ENCODE measurements at places on chromosomes 7 and 10. TPM values are rescaled to one million over a fixed set of nuclear protein-coding genes. Genes with fewer than 3 reads are reported as not detected.

GRCh38 chr7:24283897-24284698 is at the start of gene NPY:
TSS of gene NPY (plus strand) at chr7:24284190. CDS start at chr7:24285241, 1,051 bp downstream.
- H3K4me1 ChIP-seq, result peaks cover 17% of the 10 kb centered on the region
- H3K27ac ChIP-seq, result no peak within 1 kb of the TSS
- H3K27me3 ChIP-seq, result peaks cover 24% of the 10 kb centered on the region
- no peaks in the 10 kb centered on the region for H3K36me3 ChIP-seq
- DNase-seq, result no peak
- no peak within 1 kb of the TSS for H3K4me3 ChIP-seq

Gene EIF3A
- total RNA-seq, result 129 TPM

GRCh38 chr10:49633327-49634068 is 19.7 kb downstream of the CHAT start:
- H3K27me3 ChIP-seq, result no peaks in the 10 kb centered on the region
- H3K4me3 ChIP-seq, result no peak overlapping the region
- no peaks in the 10 kb centered on the region for H3K4me1 ChIP-seq
- DNase-seq, result no peak
- H3K27ac ChIP-seq, result no peak overlapping the region

GRCh38 chr10:5168897-5169420 is 16.0 kb downstream of the AKR1C8 start:
- H3K27me3 ChIP-seq, result no peaks in the 10 kb centered on the region
- no peak overlapping the region for H3K4me3 ChIP-seq
- no peaks in the 10 kb centered on the region for H3K4me1 ChIP-seq
- DNase-seq, result no peak
- H3K27ac ChIP-seq, result no peak overlapping the region

- no peaks in the 10 kb centered on the region for H3K27me3 ChIP-seq
- no peak overlapping the region for H3K27ac ChIP-seq
- no peak overlapping the region for H3K4me3 ChIP-seq
- H3K4me1 ChIP-seq, result no peaks in the 10 kb centered on the region
- no peaks in the 10 kb centered on the region for H3K36me3 ChIP-seq
Observed at GRCh38 chr7:87416682-87417587, 58.5 kb downstream of the ABCB4 start.

Gene CALHM1
- total RNA-seq, result not detected

Gene TEX36
- total RNA-seq, result not detected

Data from CD4-positive, alpha-beta memory T cell (primary cell).